ENCODE measurements at places on chromosomes 3 and 15.

DNA sequence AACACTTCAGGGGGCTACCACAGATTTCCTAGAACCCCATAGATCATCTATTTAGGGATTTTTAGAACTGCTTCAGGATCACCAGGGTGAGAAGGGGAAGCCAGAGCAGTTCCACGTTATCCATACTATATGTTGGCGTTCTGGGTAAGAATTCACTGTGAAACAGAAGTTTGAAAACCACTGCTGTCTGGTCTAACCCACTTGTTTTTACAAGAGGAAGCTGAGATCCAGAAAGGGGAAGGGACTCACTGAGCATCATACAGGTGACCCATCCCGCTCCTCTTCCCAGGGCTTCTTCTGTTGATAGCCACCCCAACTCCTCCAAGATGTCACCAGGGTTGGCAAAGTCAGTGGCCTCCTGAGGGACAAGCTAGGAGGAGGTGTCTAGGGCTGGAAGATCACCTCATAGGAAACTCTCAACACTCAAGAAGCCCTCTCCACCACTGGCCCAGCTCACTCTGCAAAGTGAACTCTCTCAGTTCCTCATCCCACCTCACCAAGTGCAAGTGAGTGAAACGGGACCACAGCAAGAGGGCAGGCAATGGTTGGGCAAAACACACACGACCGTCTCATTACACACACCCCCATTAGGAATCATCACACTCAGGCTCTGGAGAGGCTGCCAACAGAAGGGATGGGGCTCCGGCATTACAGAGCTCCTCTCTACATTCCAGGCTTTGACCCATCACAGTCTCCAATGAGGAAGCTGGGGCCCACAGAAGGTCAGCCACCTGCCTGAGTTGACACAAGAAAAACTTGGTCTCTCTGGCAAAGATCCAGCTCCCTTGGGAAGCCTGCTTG lies 1.8 kb downstream of the DAPK2 start:
- DNase-seq = no peak

GRCh38 chr3:47877290-47877689 lies 74.4 kb downstream of the DHX30 start:
- DNase-seq = no peak

DNA sequence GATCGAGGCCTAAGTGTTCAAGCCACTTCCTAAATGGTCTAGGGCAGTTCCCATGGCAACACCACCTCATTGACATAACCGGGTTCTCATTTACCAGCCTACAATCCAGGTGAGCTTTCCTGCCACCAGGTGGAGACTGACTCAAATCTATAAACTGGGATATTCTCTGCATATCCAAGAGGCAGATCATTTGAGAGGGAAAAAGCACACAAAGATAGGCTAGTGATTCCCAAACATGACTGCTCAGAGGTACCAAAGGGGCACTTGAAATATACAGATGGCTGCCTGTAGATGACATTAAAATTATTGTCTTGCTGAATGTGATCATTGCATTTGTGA lies 141.3 kb upstream of the PROK2 start:
- no peak for DNase-seq

GRCh38 chr3:153980252-153980590 lies 141.0 kb upstream of the ARHGEF26 start:
- DNase-seq = no peak

DNA sequence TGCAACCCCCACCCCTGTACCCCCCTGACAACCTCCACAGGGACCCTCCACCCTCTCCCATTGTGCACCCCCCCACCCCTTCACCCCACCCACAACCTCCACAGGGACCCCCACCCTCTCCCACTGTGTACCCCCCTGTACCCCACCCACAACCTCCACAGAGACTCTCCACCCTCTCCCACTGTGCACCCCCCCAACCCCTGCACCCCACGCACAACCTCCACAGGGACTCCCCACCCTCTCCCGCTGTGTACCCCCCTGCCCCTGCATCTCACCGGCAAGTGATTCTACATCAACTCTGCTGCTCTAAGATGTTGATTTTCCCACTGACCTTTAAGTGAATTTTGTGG lies 51.5 kb upstream of the RPL32 start:
- no peak for DNase-seq

DNA sequence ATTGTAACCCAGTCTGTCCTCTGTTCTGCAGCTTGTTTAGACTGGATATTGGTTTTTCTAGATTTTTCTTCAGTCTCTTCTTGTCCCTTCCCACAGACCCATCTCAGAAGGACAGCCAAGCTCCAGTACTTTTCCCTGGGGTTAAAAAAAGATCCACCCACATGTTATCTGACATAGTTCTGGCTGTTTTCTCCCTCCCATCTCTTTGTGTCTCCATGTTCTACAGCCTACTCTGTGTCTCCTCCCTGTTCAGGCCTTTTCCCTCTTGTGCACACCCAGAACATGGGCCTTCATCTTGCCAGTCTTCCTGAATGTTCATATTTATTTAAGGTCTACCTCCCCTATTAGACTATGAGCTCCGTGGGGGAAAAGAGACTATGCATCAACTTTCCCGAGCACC lies 5.1 kb upstream of the PPP4R2 start:
- DNase-seq = no peak
